ENCODE measurements at places on chromosomes 7 and 10.

- DNase-seq, result no peak
Measured at GRCh38 chr7:151897161-151897731, 20.3 kb upstream of the PRKAG2 start.

- no peak for DNase-seq
Measured at GRCh38 chr10:18795549-18795948, 136.3 kb downstream of the ARL5B start.

DNA sequence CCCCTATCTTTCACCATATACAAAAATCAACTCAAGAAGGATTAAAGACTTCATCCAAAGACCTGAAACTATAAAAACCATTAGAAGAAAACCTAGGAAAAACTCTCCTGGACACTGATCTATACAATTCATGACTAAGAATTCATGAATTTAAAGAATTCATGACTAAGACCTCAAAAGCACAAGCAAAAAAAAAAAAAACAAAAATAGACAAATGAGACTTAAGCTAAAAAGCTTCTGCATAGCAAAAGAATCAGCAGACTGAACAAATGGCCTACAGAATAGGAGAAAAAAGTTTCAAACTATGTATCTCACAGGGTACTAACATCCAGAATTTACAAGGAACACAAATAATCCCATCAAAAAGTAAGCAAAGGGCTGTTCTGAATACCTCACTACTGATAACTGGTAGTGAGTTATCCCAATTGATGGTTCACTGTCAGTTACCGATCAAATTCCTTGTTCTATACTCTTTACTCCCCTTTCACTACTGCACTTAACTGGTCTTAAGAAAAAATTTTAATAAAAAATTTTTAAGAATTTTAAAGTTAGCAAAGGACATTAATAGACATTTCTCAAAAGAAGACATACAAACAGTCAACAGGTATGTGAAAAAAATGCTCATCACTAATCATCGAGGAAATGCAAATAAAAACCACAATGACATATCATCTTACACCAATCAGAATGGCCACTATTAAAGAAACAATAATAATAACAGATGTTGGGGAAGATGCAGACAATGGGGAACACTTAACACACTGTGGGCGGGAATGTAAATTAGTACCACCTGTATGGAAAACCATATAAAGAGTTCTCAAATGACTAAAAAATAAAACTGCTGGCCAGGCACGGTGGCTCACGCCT is 33.2 kb downstream of the KMT2C start:
- DNase-seq, result no peak

GRCh38 chr10:11266426-11266825 is 248.8 kb downstream of the CELF2 start:
- DNase-seq, result no peak

GRCh38 chr10:101092881-101093354 is 31.1 kb downstream of the KAZALD1 start:
- DNase-seq, result no peak

- DNase-seq, result no peak
Measured at GRCh38 chr10:125521721-125522680, 161.0 kb downstream of the TEX36 start.

DNA sequence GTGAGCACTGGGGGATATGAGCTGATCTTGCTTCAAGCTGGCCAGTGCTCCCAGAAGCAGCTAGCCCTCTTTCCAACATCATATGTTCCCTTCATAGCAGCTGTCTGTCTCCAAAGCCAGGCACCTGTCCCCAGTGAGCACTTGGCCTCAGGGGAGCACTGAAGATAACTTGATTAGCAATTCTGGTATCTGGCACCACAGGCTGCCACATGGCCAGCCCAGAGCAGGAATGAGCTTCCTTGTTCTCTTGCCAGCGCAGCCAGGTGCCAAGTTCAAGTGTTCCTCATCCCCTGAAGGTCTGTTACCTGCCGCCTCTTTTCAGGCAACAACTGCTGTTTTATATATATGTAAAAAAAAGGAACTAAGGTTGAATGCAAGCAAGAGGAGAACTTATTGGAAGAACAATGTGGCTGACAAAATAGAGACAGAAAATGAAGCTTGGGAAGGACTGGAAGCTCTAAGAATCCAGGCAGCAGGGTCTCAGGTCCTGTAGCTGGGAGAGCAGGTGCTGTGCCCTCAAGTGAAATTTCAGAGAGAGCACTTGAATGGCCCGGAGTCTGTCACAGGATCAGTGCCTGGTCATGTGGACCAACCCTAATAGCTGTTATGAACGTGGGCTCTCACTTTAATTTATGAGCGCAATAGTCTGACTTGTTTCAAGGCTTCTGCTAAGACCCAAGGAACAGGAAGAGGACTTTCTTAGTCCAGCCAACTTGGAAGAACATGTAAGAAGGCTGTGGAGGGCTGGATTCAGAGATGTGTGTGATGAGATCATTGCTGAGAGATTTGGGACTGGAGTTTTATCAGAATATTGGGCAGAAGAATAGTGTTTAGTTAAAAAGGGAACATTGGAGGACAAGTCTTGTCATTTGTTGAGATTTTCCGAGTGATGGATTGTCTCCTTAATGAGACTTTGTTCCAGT is 267.2 kb downstream of the GLRX3 start:
- no peak for DNase-seq

DNA sequence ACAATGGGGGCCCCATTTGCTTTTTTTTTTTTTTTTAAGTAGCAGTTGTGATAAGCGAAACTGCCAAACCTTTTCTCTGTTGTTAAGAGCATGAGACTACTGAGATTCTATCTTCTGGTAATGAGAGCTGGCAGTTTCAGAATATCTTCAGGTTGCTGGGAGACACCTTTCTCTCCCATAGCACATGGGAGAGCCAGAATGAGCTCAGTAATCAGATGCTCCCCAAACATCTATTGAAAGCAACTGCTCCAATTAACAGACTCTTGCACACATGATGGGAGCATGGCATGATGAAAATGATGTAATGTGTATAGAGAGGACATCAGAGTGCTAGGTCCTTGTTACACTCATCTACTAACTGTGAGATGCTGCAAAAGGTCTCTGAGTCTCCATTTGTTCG is 18.8 kb downstream of the MYO3A start:
- no peak for DNase-seq

DNA sequence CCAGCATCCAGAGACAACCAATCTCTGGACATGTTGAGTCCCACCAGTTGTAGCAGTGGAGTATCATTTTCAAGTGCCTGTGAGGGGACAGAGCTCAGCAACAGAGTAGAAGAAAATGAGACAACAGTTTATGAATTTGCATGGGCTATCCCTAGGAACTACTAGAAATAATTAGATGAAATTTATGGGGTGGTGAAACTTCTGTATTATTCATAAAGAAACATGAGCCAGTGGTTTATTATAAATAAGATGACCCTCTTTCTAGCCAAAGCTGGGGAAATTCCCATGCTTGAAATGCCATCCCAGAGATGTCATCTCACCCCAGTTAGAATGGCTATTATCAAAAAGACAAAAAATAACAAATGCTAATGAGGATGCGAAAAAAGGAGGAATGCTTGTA is 55.1 kb upstream of the ITGB8 start:
- DNase-seq, result no peak

- DNase-seq, result no peak
Measured at GRCh38 chr10:118251791-118252190, 90.3 kb downstream of the FAM204A start.

All from SK-N-MC (cell line).